Neural progenitor cell (in vitro differentiated cells): ENCODE measurements at places on chromosomes 12 and 14. TPM values are rescaled to one million over a fixed set of nuclear protein-coding genes. Genes with fewer than 3 reads are reported as not detected.
A peak's percentile ranks its signal among the peaks of the same experiment; 100 is the strongest.

ZNF385A gene
- total RNA-seq, result 6.2 and 7.2 TPM in 2 replicates

GRCh38 chr12:124553862-124554428 is 13.5 kb downstream of the NCOR2 start:
- DNase-seq, result no peak

DNA sequence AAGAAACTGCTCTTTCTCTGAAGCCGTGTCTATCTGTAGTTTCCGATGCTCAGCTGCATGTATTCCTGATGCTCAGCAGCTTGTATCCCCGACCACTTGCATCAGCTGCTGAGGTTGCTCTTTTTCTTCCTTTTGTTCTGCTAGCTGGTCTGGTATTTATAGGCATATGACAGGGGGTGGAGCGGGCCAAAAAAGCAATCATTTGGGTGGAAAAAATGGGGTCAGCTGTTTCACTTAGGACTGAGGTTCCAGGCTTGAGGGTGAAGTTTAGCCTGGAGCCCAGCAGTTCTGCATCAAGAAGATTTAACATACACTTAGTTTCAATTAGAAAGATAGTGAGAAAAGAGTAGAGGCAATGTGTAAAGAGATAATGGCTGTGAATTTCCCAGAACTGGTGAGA is 23.6 kb upstream of the AMN1 start:
- no peak for DNase-seq

DNA sequence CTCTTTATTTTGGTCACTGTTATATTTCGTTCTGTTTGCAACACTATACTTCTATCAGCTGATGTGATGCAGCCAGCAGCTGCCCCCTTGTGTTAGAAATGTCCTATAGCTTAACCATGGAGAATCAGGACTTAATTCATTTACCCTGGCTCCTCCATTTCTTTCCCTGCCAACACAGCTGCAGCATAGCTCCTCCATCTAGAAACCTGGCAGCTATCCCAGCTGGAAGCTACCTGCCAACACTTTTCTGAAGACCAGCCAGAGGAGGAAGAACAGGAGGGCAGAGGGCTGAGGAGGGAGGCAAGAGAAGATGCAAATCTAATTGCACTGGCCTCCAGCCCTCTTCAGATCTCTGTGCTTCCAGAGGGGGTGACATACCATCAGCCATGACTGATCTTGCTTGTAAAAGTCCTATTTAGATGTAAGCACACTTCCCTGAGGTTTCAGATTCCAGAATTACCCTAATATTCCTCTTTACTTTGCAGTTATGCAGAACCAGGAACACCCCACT is 156.8 kb upstream of the TMEM260 start:
- peak; percentile 56 for DNase-seq

GRCh38 chr12:111211910-111212757 is 156.8 kb downstream of the PHETA1 start:
- peak; percentile 81 for DNase-seq

OR4K13 gene
- not detected in 2 replicates for total RNA-seq
